ENCODE measurements at places on chromosomes 4 and X. TPM values are rescaled to one million over a fixed set of nuclear protein-coding genes. Genes with fewer than 3 reads are reported as not detected.

DNA sequence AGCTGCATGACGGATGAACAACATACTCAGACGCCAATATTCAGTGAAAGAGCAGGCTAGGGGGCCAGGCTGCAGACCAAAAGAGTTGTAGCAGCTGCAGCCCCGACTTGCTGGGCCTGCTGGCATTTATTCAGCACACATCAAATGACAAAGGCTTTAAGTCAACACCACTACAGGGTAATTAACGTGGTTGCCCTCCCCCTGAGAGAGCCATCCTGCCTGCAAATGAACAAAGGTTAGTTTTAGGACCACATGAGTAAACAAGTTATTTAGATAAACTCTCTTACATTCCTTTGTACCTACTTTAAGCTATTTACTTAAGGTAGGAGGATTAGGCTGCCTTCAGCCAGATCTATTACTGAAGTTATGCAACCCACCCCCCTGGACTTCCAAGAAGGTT is 1329.1 kb downstream of the PCDH18 start:
- DNase-seq, result no peak

DNA sequence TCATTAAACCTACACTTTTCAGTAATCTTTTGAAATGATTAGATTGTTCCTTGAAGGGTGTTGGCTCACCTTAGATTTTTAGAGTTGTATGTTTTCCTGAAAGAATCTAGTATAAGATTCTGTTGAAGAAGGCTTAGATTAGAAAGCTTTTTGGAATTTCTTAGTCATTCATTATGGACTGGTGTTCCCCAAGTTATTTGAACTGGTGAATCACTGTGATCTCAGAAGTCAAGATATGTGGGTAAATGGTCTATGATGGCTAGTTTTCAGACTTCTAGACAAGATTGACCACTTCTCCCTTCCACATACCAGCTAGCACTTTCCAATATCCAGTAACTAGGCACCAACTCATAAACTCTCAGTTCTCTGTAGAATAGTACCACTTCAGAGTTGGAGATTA is 138.1 kb downstream of the KDM6A start:
- no peak for DNase-seq

- DNase-seq, result no peak
Measured at GRCh38 chrX:49972328-49972860, 50.0 kb downstream of the CLCN5 start.

DNA sequence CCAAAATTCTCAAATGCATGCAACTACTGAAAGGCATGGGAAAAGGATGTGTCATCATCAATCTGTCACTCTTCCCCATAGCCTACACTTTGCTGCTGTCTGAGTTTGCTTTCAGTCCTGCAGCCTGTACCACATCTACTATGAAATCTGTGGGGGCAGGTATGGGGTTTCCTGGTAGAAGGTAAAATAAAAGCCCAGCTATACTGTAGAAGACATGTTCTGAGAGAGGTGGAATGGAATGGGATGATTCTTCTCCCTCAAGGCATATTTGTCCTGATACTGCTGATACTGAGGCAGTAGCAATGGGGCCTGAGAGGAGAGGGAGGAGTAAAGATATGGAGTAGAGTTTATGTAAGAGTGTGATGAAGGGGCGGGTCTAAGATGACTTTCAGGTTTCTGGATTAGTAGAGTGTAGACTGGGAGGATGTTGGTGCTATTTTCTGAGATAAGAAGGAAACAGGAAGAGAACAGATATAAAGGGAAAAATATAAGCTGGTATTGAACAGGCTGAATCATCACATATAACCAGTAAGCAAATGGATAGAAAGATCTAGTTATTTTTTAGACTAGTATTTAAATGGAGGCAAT is 38.7 kb upstream of the GYPA start:
- no peak for DNase-seq

- no peak for DNase-seq
Measured at GRCh38 chrX:8288590-8288989, 117.5 kb upstream of the VCX2 start.

- DNase-seq, result no peak
Measured at GRCh38 chr4:168129046-168129772, 36.9 kb downstream of the ANXA10 start.

DNA sequence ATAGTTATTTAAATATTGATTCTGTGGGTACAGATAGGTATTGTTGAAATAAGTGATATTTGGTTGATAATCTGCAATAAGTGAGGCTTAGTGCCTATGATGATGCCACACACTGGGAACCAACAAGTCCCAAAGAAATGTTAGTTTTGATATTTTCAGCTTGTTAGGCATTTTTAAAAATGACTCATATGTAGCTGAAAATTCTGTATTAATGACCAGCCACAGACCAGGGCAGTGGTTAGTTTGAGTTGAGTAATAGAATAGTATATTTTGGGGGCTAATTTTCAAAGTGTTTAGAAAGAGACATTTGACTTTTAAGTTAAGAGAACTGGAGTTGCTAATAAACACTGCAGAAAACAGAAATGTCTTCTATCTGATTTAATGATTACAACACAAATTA is 9.4 kb downstream of the INTU start:
- no peak for DNase-seq

- DNase-seq, result no peak
Measured at GRCh38 chr4:177483271-177483670, 41.0 kb upstream of the AGA start.

DNA sequence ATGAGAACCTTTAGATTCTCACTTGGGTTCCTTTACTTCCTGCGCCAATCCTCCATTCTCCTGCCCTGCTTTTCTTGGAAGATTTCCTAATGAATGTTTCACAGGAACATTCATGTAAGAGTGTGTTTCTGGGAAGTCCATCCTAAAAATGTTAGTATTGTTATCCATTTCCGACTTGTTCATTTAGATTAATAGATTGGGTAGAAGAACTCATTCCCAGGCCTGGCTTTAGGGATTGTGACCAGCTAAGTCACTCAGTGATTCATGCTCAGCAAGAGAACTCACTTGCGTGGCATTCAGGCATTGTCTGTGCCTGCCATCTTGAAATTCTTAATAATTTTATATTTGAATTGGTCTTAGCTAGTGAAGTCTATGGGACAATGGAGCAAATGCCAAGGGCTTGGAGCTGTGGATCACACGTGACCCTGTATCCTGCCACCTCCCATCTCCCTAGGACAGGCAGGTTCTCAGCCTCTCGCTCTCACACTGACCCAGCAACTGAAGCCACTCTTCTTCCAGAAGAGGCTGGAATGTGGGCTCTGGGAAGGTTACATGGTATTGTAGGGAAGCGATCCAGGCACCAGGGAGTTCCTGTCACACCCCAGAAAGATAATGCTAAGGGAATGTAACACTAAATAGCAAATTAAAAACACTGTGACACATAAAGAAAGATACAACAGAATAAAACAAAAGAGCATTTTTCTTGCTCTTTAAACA is 562.1 kb downstream of the TMA16 start:
- peak; percentile 4 for DNase-seq

DNA sequence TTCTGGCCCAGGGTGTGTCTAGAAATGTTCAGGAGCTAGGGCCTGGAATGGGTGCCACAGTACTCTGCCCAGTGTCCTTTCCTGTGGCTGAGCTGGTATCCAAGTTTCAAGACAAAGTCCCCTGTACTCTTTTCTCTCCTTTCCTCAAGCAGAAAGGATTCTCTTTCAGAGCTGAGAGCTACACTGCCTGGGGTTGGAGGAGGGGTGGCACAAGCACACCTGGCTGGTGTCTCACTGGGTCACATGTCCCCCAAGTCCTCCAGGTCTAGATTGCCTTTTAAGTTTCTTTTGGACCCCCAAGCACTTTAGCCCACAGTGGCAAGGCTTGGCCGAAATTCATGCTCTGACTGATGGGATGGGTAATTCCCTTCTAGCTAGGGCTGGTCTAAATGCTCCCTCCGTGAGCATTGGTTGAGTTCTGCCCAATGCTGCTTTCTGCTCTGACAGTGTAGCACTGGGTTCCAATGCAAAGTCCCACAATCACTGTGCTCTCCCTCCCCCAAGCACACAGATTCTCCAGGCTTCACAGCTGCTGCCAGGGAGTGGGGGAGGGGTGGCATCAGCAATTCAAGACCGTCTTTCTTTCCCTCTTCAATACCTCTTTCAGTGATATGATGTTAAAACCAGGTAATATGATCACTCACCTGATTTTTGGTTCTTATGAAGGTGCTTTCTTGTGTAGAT is 47.8 kb downstream of the BEX3 start:
- DNase-seq, result no peak

- no peak for DNase-seq
Measured at GRCh38 chrX:64195862-64196261, 9.6 kb downstream of the AMER1 start.

DNA sequence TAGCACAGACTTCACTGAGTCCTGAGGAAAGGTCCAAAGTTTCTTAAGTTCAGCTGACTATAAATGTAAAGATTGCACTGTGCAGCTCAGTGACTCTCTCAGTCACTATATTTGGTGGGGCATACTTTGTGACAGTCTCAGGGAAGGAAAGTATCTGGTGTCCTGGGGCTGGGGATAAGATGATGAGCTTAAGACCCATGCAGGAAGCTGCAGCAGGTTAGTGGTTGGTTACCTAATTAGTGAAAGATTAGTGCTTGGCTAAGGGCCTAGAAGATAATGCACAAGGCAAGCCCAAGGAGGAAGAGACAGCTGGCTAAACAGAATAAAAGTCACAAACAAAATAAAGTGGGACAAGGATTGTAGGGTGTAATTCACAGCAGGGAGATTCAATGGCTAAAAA is 25.4 kb upstream of the SLITRK4 start:
- no peak for DNase-seq

Gene MAGEC1
- not detected for total RNA-seq

Gene RBM47
- 1.6 TPM for total RNA-seq
